CD4-positive, alpha-beta T cell (primary cell): ENCODE measurements at places on chromosomes 11 and 22.

DNA sequence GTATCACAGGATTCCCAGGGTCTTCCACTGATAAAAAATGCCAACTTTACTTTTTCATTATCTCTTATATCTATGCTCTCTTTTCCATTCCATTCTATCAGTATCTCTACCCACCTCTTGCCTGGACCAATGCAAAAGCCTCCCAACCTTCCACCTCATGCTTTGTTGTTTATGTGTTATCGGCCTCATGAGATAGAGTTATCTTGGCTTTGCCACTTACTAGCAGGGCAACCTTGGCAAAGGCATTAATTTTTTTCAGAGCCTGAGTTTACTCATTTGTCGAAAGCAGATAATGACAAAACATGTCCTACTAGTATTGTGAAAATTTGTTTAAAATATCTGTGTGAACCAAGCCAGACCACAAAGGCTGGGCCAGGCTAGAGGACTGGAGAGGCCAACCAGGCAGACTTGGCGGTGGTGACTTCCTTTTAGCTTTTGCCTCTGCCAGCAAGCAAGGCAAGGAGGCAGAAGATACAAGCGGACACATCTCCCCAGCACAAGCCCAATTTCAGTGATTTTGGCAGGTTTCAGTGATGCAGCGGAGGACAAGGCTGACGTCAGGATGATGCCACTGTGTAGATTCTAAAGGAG, 106.9 kb downstream of the ADAMTS15 start:
- no peak for DNase-seq

DNA sequence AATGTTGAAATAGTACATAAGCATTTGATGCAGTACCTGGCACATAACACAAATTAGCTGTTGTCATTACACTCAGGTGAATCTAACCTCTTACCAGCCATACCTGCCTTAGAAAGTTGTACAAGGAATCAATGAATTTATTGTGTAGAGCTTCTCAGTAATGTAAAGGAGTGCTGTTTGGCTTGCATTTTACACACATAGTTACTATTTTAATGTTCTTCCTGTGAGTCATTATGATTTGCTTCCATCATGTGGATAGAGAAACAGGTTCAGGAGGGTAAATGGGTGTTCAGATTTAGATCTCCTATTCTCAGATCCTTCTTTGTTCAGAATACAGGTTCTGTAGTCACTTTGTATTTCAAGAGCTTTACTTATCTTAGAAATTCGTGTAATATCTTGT, 27.6 kb upstream of the RCE1 start:
- DNase-seq, result no peak

DNA sequence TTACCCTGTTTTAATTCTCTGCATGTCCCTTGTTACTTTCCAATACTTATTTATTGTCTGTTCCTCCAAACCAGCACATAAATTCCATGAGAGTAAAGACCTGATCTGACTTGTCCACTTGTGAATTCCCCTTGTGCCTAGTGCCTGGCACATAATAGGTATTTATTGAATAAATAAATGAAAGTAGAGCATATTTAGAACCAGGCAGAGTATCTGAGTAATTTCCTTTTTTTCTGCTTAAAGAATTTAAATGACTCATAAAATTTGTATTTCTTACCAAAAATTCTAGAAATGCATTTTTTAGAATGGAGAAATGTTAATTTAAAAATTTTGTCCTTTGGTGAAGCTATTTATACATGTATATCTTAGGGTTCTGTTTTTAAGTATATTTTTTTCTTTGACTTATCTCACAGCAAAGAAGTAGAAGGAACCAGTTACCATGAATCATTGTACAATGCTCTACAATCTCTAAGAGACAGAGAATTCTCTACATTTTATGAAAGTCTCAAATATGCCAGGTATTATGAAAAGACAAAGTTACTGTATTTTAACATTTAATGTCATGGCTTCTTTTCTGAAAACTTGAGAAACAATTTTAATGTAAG, 96.8 kb downstream of the ATM start:
- DNase-seq, result no peak

DNA sequence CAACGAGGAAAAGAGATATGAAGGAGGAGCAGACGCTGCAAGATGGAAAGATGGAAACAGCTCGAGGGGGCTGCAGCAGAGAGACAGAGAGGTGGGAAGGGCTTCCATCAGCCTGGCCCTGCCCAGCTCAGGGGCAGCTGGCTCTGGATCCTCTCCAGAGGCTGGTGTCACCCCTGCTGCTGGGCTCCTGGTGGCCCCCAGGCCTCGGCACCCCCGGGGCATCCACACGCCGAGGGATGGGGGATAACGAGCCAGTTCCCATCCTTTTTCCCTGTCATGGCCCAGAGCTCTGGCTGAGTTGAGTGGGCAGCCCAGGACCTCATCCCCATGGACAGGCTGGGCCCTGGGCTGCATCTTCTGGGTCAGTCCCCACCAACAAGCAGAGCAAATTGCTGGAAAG, 102.3 kb downstream of the ST3GAL4 start:
- DNase-seq, result no peak

DNA sequence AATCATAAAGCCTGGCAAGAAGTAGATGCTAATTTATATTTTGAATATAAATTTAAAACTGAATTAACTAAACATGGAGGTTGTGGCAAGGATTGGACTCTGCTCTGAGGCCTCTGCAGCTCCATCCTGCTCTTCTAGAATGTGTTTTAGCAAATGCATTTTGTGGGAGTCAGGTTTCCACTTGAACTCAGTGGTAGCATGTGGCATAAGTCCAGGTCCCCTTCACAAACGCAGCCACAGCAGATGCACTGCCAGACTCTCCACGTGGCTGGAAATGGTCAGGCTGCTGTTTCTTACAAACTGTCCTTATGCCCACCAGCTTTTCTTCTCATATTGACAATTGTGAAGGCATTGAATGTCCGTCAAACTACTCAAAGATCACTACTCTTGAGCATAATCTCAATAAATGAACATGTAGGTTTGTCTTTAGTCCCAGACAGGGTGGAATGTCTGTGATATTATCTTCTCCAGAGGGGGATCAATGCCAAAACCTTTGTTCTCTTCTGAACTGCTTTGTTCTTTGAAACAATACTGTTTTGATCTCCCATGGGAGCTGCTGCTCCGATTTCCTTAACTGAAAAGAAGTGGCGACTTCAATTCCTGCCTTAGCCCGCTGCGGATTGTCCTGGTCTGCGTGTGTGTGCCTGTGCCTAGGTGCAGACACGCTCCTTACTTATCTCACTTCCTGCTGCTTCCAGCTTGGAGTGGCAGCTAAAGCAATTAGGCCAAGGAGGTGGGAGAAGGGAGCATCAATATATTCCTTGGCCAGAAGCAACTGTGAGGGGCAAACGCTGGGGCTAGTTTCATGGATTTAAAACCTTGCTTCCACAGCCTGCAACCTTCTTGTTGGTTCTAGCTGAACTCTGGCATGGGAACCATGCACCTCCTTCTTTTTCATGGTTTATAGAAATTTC, 24.2 kb downstream of the EIF4G2 start:
- DNase-seq, result no peak

- no peak for DNase-seq
Measured at GRCh38 chr11:3139481-3140290, 25.4 kb downstream of the OSBPL5 start.
